NCI-H2081 treated with DMSO at 0.1 percent for 48 hours (cell line): ENCODE measurements at places on chromosomes 11 and 22.

DNA sequence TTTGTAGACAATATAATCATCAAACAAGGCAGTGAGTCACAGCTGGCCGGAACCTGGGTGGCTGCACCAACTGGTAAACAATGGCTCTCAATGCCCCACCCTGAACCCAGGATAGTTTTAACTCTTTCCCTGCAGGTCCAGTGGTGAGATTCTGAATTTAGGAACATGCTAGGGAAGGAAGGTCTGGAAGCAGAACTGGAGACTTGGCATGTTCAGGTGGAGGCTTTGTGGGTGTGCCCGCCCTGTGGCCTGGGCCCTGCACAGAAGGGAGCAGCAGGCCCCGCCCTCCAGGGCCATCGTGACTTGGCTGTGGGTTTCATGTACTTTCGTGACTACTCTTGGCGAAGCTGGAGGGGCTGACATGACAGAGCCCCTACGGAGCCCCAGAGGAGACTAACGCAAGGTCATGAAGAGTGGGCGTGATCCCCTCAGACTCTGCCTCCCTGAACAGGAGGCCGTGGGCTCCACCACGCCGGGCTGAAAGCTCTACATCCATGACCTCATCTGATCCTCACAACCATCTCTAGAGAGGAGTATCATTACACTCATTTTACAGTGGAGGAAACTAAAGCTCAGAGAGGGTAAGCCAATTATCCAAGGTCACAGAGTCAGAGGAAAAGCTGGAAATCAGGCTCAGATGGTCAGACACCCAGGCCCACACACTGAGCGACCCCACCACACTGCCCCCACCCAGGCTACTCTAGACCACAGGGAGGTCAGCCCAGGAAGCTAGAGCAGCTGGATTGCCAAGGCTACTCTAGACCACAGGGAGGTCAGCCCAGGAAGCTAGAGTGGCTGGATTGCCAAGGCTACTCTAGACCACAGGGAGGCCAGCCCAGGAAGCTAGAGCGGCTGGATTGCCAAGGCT, 27.3 kb downstream of the MAFF start:
- DNase-seq, result no peak

GRCh38 chr11:776561-777287, 563 bp downstream of the GATD1 start:
- no peak for DNase-seq

DNA sequence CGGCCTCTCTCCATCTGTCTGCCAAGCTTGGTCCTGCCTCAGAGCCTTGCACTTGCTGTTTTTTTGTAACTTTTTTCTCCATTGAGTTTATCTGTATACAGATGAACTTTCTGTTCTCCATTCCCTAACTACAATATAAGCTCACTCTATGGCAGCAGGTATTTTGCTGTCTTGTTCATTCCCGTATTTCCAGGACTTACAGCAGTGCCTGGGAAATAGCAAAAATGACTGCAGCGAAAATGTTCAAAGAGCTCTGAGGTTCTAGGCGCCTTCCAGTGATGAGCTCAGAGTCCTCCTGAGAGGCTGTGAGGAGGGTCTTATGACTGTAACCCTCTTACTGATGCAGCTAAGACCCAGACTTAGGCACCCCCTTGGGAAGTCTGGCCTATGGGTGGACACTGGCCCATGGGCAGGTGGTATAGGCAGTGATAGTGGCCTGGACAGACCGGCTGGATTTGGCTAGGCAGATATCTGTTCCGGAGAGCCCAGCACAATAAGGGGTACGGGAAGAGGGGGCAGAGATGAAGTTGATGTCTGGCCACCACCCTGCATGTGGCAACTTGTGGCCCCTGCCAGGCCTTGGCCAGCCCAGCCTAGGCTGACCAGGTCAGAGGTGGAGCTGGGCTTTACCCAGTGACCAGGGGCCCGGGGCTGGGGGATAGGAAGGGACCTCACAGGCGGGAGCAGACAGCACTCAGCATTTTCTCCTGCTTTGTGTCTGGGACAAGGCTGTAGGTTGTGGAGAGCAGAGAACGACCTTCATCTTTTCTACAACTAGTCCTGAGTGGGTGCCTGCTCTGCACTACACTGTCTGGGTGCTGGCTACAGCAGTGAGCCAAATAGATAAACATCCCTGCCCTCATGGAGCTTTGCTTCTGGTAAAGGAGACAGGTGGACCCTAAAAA, 4.6 kb downstream of the ATF4 start:
- no peak for DNase-seq

GRCh38 chr11:86917589-86917988, 37.6 kb downstream of the FZD4 start:
- no peak for DNase-seq

GRCh38 chr22:16774911-16775500, 50.2 kb downstream of the XKR3 start:
- DNase-seq, result no peak
